NCI-H526 treated with DMSO at 0.1 percent for 48 hours (cell line): ENCODE measurements at places on chromosomes 3 and 15.

- DNase-seq = no peak
These were observed 118.7 kb upstream of the PTPRG start for GRCh38 chr3:61442696-61443095.

- no peak for DNase-seq
These were observed 63.3 kb upstream of the SEC61A1 start for GRCh38 chr3:127988770-127989557.

DNA sequence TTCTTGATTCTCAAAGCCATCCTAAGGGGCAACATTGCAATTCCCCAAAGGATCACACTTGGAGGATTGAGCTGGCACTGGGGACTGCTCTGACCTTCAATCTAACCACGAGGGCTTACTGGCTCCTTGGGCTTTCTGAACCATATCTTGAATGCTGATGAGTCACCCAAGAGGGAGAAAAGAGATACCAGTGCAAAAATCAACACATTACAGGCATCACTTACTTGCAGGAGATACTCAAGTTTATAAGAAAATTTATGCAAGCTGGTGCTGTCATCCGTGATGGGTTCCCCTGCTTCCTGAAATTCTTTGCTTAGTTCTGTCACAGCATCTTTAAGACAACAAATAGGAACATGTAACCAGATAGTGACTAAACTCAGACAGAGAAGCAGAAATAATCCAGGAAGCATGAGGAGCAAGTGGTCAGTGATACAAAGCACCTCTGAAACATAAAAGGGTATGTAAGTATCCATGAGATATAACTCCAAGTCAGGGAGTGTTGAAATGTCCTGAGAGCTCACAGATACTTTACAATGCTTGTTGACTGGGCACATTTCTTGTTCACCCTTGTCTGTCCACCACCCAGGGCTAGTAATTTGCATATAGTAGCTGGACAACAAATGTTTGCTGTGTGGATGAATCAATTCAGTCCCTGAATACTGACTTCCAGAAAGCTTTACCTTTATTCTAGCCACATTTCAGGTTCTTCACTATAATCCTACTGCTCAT is 14.1 kb downstream of the FYCO1 start:
- DNase-seq = no peak

GRCh38 chr3:37202035-37202434 is 27.7 kb upstream of the LRRFIP2 start:
- no peak for DNase-seq

- DNase-seq = no peak
These were observed 3.8 kb upstream of the WNT7A start for GRCh38 chr3:13883681-13884080.

DNA sequence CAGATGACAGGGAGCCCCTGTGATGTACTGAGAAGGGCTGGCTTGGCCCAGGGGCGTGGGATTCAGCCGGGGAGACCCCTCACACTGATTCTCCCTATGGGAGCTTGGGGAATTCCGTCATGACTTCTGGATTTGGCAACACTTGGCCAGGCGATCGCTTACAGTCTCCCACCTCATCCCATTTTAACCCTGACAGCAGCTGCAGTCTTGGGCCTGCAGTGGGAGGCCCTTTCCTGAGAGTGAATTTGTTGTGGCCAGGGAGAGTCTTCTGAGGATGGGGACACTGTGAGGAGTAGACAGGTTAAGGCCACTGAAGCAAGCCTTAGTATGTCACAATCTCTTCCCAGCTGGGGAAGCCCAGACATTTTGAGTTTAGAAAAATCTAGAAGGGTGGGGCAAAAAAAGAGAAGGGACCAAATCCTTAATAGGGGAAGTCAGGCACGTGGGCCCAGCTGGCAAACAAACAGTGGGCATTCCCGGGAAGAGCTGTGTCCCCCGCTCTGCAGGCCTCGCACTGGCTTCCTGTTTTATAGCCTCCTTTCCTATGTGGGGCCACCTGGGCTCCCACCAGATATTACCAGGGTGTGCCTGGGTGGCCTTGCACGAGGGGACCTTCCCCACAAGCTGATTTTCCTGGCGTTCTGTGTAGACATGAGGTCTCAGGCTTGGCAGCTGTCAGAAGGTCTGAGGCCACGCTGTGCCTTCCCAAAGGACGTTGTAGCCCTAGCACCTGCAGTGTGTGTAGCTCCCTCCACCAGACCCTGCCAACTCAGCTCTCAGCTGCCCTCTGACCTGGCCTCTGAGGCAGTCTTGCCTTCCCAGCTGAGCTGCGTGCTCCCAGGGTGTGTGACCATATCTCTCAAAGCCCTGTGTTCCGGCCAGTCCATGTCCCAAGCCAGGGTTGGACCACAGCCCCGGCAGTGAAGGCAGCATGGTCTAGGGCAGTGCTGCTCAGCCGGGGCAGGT is 64.5 kb downstream of the FEM1B start:
- no peak for DNase-seq

- DNase-seq = no peak
These were observed 462.1 kb upstream of the NR2F2 start for GRCh38 chr15:95868450-95868849.

DNA sequence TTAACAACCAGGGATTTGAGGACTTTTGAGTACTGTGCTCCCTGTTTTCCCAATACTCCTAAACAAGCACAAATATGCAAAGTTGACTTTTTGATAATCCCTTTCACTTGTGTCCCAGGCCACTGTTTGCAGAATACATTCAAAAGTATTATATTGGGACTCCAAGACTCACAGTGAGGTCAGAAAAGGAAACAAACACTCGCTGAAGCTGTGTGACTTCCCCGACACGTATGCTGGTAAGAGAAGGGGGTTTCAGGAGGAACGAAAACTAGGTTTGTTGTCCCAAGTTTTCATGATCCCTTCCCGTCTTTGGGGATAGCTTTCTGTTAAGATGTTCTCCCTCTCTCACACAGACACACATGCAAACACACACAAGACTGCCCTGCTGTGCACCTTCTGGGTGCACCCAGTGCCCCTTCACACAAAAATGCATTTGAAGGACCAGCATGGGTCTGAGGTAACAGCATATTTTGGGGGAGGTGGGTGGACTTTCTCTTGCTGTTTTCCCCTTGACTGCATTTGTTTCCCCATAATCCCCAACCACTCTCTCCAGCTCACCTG is 225.2 kb upstream of the PRICKLE2 start:
- DNase-seq = no peak

- no peak for DNase-seq
These were observed 50.6 kb downstream of the SH3BP5 start for GRCh38 chr3:15281817-15282216.

- DNase-seq = no peak
These were observed 54.5 kb downstream of the SEC22A start for GRCh38 chr3:123256256-123256655.

DNA sequence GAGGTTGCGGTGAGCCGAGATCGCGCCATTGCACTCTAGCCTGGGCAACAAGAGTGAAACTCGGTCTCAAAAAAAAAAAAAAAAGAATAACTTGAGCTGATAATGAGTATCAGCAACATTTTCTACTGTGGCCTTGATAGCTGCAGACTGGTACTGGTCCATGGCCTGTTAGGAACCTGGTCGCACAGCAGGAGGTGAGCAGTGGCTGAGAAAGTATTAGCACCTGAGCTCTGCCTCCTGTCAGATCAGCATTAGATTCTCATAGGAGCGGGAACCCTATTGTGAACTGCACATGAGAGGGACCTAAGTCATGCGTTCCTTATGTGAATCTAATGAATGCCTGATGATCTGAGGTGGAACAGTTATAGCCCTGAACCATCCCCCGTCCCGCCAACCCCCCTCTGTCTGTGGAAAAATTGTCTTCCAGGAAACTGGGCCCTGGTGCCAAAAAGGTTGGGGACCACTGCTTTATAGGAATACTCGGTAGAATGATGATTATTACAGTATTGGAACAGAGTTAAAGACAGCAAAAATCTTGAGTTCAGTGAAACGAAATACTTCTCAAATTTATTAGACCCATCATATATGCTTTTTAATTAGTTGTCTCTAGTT is 126.0 kb downstream of the ZNF609 start:
- no peak for DNase-seq

- peak; percentile 14 for DNase-seq
These were observed 63.3 kb downstream of the ABTB1 start for GRCh38 chr3:127735767-127736693.

DNA sequence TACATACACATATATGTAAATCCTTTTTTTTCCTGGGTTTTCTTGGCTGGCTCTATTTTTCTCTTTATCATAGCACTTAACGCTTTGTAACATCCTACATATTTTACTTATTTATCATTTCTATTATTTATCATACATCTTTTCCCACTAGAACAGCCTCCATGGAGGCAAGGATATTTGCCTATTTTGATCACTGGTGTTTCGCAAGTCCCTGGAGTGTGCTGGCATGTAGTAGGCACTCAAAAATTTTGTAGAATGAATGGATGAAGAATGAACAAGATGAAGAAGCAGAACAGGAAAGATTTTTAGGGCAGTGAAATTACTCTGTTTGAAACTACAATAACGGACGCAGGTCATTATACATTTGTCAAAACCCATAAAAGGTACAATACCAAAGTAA is 83.0 kb upstream of the PTX3 start:
- DNase-seq = no peak

GRCh38 chr3:99777708-99778107 is 40.0 kb upstream of the CMSS1 start:
- no peak for DNase-seq

DNA sequence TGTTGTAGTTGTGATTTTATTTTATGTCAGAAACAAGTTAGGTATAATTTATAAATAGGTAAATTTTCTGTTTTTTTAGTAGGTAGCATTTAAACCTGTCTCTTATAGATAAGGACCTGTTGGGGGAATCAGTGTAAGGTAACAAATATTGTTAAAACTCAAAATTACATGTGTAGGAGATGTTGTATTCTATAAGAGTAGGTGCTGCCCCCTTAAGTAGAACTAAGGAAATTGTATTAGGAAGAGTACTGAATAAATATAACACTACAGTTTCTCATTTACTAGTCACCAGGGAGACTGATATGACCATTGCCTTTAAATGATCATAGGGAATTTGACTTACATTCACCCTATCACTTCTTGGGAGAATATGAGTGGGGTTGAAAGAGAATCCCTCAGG is 31.2 kb downstream of the SLC25A36 start:
- no peak for DNase-seq

DNA sequence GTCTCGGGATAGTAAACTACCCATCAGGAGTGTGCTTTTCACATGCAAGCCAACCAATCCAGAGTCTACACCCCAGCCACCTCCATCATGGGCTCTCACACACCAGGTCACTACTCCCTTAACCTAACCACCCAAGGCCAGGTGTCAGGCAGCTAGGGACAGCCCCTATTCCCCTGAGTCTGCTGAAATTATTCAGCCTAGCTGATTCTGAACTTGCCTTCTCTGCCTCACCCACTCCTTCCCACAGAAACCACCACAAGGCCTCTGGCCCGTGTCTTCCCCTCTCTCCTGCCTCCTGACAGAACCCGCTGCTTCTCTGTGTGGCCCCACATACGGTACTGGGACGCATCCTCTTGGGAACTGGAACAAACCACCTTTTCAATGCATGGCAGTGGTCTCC is 82.1 kb downstream of the PCSK6 start:
- DNase-seq = no peak

DNA sequence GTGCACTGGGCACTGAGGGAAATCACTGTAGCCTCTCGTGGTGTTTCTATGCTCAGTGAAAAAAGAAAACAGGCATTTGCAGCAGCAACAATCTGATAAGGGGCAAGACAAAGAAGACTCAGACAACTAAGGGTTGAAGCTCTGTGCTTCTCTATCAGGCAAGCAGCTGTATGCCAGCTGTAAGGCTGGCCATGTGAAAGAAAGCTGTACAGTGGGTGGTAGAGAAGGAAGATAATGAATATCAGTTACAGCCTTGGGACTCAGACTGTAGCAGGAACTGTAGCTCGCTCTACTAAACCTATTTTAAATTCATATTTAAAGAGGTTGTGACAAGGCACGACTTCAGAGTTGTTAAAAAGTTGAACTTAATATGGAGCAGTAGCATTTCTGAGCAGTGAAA is 76.3 kb downstream of the VGLL3 start:
- DNase-seq = no peak

GRCh38 chr15:63983061-63983711 is 63.1 kb downstream of the DAPK2 start:
- no peak for DNase-seq

GRCh38 chr3:71244826-71245488 is 338.6 kb downstream of the FOXP1 start:
- peak; percentile 23 for DNase-seq

- DNase-seq = no peak
These were observed 203.9 kb downstream of the MBNL1 start for GRCh38 chr3:152472672-152472954.

- no peak for DNase-seq
These were observed 93.6 kb upstream of the POU1F1 start for GRCh38 chr3:87370007-87370406.

DNA sequence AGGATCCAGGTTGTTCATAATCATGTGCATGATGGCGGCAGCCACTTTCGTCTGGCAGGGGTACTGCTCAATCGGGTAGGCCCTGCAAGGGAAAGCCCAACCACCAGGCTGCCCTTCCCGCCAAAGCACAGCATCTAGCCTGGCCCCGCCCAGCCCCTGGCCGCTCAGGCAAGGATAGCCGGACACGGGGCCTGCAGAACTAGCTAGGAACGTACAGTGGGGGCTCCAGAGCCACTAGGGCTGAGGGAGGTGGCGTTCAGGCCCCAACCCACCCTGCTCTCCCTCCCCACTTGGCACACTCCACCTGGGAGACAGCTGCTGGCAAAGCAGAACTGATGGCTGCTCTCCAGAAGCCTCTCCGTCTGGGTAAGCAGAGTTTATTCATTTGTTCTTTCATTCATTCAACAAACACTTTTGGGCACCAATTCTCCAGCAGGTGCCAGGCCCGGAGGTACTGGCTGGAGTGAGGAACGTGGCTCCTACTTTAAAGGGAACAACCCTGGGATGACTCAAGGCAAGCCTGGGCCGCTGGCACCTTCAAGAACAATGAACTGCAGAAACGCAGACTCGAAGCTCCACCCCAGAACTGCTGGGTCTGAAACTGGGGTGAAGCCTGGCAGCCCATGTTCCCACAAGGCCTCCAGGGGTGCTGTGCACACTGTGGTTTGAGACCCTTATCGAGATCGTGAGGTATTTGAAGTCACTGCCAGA is 7.8 kb downstream of the UROC1 start:
- DNase-seq = no peak

DNA sequence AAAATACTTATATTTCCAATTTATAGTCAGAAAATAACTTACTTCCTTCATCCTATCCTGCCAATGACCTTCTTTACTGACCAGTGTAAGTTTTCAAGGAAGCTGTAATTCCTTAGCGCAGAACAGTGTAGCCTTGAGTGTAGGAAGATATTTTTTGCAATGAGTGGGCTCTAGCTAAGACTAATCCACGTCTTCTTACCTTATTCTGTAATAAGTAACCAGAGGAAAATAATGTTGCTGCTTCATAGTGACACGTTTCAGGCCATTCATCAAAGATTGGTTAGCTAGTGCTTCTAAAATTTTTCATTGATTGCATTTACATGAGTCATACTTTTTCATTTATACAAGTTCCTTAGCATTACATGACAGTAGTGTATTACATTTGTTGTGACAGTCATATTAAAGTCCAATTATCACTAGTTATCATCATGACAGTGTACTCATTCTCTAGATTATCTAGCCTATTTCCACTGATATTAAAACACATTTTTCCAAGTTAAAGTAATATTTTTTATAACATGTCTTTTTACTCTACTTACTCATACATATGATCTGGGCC is 403.8 kb upstream of the EPHA3 start:
- no peak for DNase-seq
